ENCODE measurements at places on chromosomes 5 and 9.

DNA sequence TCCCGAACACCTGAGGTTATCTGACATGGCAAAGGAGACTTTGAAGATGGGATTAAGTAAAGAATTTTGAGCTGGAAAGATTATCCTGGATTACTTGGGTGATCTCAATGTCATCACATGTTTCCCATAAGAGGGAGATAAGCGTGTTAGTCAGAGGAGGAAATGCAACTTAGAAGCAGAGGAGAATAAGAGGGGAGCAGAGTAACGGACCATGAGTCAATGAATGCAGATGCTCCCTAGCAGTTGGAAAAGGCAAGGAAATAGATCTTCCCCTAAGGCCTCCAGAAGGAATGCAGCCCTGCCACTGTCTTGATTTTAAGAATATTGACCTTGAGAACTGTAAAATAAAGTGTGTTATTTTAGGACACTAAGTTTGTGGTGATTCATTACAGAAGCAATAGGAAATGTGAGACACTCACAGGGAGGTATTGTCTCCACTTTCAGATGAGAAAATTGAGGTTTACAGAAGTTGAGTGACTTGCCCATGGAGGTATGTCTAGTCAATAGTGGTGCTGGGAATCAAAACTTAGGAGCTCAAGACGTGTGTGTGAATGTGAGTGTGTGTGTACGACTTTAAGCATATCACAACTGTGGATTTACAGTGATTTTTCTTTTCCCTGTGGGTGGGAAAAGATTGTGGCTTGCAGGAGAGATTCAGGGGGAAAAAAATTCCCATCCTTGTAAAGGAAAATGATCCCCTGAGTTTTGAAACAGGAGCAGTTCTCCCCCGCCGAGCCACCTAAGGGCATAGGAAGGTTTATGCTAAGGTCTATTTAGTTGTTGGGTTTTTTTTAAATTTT, 125.3 kb downstream of the TRIM32 start:
- DNase-seq: no peak

- DNase-seq: no peak
These were observed 362.9 kb downstream of the CCDC171 start for GRCh38 chr9:15915711-15916110.

DNA sequence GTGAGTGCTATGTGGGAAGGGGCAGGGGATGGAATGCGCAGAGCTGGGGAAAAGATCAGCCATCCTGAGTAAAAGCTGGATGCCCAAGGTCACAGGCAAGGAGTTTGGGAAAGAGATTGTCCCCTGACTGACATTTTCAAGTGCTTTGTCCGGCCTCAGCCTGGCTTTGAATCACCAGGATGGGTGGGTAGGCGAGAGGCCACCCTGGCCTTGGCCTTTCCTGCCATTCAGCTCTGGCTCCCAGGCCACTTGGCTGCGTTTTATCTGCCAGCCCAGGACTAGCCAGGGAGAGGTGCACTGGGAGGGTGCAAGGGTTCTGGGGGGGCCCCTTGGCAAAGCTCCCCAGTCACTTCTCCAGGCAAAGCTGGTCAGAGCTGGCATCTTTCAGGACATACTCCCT, 37.4 kb upstream of the SYNPO start:
- DNase-seq: no peak

GRCh38 chr5:172638209-172638768, 2.8 kb upstream of the NEURL1B start:
- no peak for DNase-seq

DNA sequence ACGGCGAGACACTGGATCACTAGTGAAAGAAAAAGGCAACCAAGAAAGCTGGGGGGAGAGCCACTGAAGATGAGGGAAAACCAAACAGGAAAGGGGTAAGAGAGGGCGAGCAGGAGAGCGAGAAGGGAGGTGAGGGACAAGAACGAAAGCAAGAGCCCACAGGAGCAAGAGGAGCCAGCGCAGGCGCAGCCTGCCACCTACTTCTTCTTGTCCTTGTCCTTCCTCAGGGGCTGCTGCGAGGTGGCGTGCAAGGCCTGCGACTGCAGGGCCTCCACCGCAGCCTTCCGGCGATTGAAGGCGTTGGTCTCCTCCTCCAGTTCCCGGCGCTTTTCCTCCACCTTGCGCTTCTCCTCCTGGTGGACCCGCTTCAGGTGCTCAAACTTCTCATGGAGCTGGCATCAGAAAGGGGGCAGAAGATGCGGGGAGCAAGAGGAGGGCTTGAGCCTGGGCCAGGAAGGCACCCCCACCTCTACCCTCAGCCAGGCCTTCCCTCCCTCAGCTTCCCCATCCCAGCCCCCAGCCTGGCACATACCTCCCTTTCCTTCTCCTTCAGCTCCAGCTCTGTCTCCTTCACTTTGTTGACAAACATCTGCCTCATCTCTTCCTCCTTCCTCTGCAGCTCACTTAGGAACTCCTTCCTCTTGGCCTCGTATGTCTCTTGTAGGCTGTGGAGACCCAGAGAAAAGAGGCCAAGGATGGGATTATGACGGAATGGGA, 13.5 kb downstream of the CCNI2 start:
- DNase-seq: no peak

DNA sequence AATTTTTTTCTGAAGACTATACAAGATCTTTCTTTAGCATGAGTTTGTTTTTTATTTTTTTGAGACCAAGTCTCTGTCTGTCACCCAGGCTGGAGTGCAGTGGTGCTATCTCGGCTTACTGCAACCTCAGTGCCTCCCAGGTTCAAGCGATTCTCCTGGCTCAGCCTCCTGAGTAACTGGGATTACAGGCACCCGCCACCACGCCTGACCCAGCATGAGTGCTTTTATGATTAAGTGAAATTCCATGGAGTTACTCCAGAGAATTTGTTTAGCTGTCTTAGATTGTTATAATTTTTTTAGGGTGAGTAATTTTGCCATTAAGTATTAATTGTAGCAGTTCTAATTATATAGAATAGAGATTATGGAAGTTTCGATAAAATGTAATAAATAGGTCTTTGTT, 14.3 kb downstream of the YTHDC2 start:
- DNase-seq: no peak

GRCh38 chr5:83877911-83878706, 157.5 kb upstream of the HAPLN1 start:
- no peak for DNase-seq

- no peak for DNase-seq
These were observed 527.5 kb upstream of the ST8SIA4 start for GRCh38 chr5:101430551-101430950.

GRCh38 chr5:54902791-54903473, 82.5 kb downstream of the ESM1 start:
- DNase-seq: peak; percentile 82

Measured in activated CD4-positive, alpha-beta T cell treated with anti-CD3 and anti-CD28 coated beads, Interleukin-2, amount 10 ng/mL, durations not matched to agents 7 days and 5 days (primary cell).